ENCODE measurements at places on chromosomes 11 and 22.

DNA sequence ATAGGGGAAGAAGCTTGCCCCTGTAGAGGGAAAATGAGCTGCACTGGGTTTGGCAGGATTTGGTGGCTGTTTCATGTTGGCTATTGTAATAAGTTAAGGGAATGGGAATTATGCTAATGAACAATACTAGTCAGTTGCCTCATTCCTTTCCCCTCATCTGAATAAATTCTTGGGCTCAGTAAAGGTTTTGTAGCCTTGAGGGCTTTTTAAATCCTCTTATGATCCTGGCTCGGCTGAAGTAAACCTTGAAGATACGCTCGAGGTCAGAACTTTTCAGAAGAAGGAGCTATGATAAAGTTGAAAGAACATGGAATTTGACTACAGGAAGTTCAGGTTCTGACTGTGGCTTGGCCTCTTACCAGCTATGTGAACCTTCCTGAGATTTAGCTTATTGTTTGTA, 448.7 kb downstream of the RAB38 start:
- no peak for DNase-seq

DNA sequence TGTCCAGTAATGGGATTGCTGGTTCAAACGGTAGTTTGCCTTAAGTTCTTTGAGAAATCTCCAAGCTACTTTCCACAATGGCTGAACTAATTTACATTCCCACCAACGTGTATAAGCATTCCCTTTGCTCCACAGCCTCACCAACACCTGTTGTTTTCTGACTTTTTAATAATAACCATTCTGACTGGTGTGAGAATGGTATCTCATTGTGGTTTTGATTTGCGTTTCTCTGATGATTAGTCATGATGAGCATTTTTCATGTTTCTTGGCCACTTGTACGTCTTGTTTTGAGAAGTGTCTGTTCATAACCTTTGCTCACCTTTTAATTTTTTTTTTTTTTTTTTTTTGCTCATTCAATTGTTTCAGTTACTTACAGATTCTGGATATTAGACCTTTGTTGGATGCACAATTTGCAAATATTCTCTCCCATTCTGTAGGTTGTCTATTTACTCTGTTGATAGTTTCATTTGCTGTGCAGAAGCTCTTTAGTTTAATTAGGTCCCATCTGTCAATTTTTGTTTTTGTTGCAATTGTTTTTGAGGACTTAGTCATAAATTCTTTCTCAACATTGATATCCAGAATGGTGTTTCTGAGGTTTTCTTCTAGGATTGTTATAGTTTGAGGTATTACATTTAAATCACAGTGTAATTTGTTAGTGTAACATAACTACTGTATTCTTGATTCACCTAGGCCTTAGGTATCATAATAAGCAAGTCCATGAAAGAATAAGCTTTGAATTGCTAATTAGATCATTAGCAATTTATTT, 33.0 kb downstream of the CCDC34 start:
- no peak for DNase-seq

- peak; percentile 34 for DNase-seq
Measured at GRCh38 chr11:67283481-67283963, 5.6 kb upstream of the ANKRD13D start.

DNA sequence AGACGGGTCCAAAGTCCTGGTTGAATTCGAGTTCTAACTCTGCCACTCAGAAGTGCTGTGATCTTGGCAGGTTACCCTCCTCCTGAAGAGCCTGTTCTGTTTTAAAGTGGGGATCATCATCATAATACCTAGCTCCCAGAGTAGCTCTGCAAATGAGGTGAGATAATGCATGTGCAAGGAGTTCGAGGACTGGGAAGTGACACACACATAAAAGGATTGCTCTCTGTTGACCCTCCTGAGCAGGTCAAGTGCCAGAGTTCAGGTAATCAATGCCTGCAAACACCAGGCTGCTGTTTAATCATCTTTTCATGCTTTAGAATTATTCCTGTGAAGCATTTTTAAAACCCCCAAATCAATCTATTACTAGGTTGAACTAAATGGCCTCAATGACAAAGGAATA, 19.9 kb downstream of the RCN1 start:
- no peak for DNase-seq

DNA sequence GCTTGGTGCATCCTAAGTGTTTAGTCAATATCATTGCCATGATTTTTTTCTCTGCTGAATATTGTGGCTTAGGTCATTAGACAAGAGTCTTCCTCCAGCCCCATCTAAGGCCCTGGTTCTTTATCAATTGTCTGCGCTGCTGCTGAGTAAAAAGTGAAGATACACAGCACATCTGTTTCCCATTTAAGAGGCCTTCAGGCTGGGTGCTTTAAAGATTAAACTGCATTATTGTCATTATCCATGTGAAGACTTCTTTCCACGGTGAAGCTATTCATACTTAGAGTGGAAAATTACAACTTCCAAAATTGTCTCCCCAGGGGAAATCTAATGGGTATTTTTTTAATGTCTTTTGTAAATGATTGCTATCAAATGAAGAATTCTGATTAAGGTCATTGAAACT, 719.8 kb upstream of the LRRC4C start:
- DNase-seq = no peak

DNA sequence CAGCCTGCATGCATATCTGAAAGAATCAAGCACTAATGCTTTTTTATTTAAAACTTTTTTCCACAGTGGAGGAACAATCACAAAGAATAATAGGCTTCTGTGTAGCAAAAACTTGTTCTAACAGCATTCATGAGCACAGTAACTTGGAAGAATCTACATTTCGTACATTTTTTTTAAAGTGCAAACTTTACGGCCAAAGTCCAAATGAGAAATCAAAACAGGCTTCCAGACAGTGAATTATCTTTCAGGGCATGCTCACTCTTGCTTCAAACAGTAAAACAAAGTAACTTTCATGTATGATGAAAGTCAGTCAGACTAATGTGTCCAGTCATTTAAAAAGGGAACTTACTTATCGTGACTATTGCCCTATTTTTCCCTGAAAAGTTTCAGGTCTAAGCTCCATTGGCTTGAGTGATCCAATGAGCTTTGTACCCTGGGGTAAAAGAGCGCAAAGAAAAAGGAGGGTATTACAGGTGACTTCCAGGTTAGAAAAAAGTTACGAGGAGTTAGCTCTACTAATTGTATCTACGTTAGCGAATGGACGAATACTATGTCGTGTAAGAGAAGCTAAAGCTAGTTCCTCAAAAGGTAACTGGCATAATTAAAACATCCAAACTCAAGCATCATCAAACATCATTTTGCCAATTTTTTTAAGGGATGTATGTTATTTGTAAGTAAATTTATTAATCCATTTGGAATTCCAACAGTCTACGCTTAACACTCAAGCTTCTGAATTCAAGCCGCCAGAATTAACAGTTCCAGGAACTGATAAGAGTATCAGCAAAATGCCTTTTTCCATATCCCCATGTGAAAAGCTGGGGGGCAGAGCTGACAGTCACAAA, 1.7 kb downstream of the PICALM start:
- DNase-seq = no peak

DNA sequence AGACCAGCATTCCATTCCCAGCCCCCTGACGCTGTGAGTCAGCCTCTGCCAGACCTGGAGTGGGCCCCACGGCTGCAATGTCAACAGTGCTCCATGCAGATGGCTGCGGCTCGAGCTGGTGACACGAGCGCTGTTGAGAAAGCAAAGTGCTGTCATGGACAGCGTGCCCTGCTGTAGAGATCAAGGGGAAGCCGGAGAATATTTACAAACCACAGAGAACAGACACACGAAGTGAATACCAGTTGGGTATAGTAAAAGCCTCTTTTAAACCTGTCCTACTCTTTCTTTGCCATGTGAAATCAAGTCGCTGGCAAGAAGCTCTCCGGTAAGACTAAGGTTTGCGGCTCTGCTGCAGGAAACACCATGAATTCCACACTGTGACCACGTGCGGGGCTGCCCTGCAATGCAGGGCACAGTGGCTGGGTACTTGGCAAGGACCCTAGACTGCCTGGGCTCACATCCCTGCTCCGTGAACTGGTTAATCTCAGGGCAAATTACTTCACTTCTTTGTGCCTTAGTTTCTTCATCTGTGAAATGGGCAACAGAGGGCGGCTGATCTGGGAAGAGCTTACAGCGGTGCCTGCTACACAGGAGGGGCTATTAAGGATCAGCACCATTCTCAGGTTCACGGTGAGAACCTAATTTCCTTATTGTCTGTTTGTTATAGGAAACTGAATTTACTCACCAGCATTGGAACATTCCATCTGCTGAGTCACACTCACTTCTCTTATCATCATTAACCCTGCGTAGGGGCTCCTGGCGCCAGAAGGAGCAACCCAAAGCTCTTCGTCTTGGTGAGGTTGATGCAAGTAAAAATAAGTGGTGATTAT, 27.8 kb upstream of the ELFN2 start:
- DNase-seq = no peak

DNA sequence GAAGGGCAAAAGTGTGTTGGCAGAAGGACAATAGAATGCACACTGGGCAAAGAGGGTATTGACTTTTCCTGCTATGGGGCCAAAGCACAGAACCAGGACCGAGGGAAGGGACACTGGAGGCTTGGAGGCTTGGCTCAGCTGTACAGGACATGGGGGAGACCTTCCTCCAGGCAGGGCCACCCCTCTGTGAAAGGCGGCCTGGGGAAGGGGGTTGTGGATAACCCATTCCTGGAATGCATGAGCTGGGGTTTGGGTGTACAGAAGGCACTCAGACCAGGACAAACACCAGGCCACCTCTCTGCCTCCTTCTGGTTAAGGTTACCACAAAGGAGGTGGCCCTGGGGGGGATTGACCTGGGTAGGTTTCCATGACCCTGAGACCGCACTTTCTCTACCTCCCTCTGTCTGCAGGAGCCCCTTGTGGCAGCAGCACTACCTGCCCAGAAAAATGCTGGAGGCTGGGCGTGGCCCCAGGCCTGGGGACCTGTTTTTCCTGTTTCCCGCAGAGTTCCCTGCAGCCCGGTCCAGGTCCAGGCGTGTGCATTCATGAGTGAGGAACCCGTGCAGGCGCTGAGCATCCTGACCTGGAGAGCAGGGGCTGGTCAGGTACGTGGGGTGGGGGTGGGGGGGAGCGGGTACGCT, 9.6 kb downstream of the P2RY2 start:
- DNase-seq = no peak

DNA sequence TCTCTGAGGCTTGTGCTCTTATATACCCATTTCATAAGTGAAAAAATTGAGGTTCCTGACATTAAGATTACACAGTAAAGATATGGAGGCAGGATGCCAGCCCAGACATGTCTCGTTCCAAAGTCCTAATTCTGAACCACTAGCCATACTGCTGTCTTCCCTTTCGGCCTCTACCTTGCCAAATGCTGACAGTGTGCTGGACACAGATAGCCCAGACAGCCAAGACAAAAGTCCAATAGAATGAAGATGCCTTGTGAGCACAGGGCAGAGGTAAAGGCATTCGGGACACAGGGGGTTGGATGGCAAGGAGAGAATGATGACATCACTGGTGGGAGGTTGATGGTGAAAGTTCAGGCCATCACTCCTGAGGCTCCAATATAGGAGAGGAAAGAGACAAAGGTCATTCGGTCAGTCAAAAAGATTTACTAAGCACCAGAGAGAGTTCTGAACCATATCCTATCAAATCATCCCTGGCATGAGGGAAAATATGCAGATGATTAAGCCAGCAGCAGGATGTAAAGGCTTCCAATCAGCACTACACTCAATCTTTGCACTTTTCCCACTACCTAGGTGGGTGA, 174.0 kb upstream of the MTMR2 start:
- no peak for DNase-seq

Data from left cardiac atrium (tissue), 4 donors.